ENCODE measurements at places on chromosomes 7 and 10.

DNA sequence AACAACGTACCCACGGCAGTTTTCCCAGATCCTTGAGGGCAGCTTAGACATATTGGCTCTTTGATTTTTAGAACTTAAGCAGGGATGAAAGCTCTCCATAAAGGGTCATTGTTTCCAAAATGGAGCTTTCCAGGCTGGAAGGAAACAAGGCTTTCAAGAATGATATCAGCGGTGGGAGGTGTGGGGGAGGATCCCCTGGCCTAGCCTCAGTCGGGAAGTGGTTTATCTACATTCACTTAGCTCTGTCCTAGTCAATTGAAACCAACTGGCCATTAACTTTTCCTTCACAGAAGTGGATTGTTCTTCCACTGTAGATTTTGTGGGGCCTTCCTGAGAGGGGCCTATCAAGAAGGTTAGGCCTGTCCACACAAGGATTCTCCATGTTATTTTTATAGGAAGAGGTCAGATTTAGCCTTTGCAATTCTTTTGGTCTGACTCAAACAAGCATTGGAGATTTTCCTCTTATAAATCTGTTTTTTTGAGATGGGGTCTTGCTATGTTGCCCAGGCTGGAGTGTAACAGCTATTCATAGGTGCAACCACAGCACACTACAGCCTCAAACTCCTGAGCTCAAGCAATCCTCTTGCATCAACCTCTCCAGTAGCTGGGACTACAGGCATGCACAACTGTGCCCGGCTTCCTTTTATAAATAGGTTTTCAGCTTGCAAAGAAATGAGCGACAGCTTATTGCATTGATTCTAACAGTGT, 343.5 kb downstream of the LRMDA start:
- H3K27me3 ChIP-seq, result no peaks in the 10 kb centered on the region
- DNase-seq, result no peak
- H3K4me3 ChIP-seq, result no peak overlapping the region
- H3K27ac ChIP-seq, result no peak overlapping the region
- no peaks in the 10 kb centered on the region for H3K36me3 ChIP-seq
- peaks cover 29% of the 10 kb centered on the region for H3K4me1 ChIP-seq

DNA sequence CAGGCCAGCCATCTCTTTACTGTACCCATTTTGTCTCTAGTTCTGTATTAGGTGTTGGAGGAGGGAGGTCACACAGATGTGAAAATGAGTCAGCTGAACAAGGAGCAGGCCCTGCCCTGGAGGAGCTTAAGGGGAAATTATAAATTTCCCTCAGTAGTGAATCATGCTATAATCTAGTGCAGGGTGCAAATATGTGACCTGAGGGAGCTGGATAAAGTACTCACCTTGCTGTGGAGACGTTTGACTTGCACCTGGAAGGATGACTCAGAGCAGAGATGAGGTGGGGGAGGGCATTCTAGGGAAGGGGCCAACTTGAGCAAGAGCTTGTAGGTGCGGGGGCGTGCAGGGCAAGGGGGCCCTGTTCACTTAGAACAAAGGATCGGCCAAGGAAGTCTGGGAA, 610.6 kb downstream of the SDK1 start:
- H3K27me3 ChIP-seq, result no peaks in the 10 kb centered on the region
- no peak for DNase-seq
- H3K4me1 ChIP-seq, result no peaks in the 10 kb centered on the region

DNA sequence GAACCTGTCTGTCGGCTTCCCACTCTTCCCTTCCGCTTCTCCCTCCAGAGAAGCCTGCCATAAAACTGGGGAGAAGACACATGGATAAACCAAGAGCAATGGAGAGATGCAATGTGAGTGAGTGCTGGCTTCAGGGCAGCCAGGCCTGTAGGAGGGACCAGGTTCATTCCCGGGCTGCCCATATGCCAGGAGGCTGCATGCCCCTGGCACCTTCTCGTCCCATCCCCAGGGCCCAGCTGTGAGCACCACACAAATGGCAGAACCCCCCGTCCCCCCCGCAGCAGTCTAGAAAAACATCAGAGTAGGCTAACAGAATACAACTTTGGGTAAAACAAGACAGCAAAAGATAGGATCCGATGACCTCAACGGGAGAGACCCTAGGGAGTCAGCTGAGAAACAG, 341.3 kb upstream of the SHH start:
- no peaks in the 10 kb centered on the region for H3K4me1 ChIP-seq
- H3K27ac ChIP-seq, result no peak overlapping the region
- no peaks in the 10 kb centered on the region for H3K27me3 ChIP-seq
- no peaks in the 10 kb centered on the region for H3K36me3 ChIP-seq

DNA sequence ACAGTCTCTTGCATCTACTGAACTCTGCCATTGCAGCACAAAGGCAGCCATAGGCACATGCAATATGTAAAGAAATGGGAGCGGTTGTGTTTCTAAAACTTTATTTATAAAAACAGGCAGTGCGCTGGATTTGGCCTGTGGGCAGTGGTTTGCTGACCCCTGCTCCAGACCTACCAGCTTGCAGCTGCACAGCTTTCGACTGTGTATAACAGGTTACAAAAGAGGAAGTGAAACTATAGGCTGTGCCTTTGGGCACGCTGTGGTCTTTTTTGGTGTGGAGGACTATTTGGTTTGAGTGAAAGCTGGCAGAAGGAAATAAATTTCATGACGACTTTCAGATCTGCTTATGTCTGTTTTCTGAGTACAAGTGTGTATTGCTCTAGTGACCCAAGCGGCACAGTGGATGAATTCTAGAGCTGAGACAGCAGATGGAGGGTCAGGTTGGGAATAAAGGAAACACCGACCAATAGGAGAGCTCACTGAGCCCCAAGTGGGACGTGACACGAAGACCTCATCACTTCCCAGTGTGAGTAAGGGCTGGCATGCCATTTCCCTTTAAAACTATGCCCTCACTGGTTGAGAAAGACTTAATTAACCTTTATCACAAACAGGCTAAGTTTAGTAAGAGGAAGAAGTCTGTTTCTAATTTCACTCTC, 152.7 kb downstream of the ANK3 start:
- H3K4me1 ChIP-seq, result peaks cover 7% of the 10 kb centered on the region
- no peaks in the 10 kb centered on the region for H3K36me3 ChIP-seq
- no peaks in the 10 kb centered on the region for H3K27me3 ChIP-seq
- peak overlapping the region; percentile 56 for H3K27ac ChIP-seq
- peak; percentile 67 for DNase-seq

All from upper lobe of right lung (tissue), 1 donor.